ENCODE measurements at places on chromosomes 2 and 18.

DNA sequence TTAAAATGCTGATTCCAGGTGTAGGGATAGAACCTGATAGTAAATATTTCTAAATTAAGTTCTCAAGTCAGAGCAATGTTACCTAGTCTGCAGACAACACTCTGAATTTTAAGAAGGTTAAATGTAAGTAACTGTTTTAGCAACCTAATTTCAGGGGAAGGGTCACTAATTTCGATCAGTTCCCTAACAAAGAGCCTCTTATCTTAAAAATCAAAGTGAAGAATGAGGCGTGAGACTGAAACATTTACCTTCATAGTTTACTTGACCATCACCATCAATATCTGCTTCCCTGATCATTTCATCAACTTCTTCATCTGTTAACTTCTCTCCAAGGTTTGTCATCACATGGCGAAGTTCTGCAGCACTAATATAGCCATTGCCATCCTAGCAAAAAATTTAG is 6.4 kb upstream of the STPG4 start:
- no peak for DNase-seq

- peak; percentile 78 for DNase-seq
Measured at GRCh38 chr2:219497495-219498279, 1.0 kb upstream of the GMPPA start.

DNA sequence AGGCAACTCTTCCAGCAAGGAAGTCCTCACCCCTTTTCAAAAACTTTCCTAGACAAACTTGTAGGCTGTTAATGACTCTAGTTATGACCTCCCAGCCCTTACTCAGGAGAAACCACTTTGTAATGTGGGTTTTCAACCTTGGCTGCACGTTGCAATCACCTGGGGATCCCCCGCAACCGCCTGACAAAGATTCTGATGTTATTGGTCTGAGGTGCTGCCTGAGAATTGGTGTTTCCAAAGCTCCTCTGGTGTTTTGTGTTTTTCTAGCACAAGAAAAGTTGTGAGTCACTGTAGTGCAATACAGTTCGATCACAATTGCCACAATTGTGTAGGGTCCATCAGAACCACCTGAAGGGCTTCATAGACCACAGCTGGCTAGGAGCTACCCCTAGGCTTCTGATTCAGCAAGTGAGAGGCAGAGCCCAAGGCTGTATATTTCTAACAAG is 121.6 kb downstream of the SP100 start:
- DNase-seq: no peak

DNA sequence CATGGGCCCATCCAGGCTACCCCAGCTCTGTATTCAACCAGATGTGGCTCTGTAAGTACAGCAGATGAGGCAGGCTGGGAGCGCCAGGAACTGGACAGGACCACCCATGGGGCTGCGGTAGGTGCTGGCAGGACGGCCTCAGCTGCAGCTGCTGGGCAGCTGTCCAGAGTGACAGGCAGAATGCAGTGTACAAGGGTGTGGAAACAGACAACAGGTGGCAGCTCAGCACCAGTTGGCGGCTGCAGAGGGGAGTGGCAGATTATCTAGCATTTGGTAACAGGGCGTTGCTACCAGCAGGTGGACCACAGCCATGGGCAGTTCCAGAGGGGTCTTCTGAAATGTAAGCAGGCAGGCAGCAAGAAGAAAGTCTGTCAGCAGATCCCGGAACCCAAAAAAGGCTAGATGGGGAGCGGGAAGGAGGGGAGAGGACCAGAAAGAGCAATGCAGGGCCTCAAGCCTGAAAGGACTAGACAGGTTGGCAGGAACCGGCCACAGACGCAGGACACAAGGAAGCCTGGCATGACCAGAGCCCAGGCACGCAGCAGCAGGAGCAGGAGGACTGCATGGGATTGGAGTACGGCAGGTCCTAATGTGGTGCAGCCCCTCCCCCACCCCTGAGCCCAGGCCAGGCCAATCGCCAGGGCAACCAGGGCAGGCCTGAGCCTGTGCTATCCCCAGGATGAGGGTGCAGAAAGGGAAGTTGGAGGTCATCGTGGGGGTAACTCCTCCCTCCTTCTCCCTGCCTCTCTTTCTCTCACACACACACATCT is 24.7 kb downstream of the PKDCC start:
- no peak for DNase-seq

GRCh38 chr18:13289481-13290205 is 71.1 kb downstream of the LDLRAD4 start:
- no peak for DNase-seq

Data from endothelial cell of umbilical vein (primary cell).